ENCODE measurements at places on chromosomes 12 and 14. TPM values are rescaled to one million over a fixed set of nuclear protein-coding genes. Genes with fewer than 3 reads are reported as not detected.

DNA sequence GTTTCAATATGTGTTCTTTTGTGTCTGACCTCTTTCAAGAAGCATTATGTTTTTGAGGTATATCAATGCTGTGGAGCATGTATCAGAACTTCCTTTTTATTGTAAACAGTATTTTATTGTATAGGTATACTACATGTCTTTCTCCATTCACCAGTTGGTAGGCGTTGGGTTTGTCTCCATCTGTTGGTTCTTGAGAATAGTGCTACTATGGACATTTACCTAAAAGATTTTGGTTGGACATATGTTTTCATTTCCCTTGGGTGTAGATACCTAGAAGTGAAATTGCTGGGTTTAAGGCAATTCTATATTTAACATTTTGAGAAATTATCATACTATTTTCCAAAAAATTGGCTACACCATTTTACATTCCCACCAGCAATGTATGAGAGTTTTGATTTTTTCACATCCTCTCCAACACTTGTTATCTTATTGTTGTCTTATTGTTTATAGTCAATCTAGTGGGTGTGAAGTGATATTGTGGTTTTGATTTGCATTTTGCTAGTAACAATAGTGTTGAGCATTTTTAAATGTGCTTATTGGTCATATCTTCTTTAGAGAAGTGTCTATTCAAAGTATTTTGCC, 409.2 kb downstream of the IPO8 start:
- no peak for DNase-seq

DNA sequence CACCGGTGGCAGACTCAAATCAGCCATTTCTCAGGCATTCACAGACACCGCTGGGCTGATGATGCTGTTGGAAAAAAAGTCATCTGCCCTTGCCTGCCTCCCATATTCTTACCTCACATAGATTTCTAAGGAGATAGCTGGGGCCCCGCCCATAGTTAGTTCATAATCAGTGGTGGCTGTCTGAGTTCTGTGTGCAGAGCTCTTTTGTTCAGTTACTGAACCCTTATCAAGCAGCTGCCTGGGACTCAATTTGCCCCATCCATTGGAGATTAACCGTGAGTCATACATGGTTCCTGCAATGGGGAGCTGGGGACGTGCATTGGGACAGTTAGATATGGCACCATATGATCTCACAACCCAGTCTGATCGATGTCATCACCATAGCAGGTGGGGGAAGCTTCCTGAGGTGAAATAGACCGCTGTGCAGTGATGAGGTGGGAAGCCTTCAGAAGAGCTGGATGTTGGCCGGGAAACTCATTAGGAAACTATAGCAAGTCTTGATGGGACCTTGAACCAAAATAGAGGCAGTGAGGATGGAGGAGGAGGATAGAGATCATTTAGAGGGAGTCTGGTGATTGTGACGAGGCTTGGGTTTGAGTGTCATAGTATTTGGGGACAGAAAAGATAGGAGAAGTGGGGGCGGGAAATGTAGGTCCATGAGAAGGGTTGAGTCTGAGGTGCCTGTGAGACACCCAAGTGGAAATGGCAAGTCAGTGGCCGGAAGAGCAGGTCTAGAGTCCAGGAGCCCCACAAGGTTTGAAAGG, 147.8 kb downstream of the GCH1 start:
- no peak for DNase-seq

DNA sequence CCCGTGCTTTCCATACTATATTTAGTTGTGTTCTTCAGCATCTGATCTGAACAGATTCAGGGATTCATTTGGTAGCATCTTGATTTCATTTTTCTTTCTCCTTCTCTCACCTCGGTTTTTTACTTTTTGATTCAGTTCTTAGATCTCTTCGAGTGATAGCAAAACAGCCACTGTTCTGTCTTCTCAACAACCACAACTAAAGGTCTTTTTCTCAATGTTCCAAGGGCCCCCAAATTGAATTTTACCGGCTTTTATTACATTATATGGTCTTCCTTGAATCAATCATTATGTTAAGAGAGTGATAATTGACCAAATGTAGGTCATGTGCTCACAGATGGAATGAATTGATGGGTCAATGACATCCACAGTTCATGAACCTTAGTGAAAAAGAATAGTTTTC, 164.5 kb upstream of the LMNTD1 start:
- DNase-seq: no peak

- no peak for DNase-seq
These were observed 70.9 kb downstream of the PRKCH start for GRCh38 chr14:61392297-61392696.

DNA sequence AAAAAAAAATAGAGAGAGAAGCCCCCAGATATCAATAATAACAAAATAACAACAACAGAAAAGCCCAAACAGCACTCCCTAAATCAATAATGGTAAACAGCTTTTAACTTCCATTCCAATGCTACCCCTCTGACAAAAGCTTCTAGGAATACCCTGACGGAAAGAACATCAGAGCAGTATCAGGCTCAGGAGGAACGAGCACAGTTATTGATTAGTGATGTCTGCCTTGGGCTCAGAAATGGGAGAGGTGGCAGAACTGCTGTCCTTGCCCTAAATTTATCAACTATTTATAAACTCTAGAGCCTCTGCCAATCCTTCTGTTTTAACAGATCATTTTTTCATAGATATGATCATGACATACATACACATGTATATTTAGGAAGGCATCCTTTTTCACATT, 41.9 kb downstream of the P2RX4 start:
- no peak for DNase-seq

DNA sequence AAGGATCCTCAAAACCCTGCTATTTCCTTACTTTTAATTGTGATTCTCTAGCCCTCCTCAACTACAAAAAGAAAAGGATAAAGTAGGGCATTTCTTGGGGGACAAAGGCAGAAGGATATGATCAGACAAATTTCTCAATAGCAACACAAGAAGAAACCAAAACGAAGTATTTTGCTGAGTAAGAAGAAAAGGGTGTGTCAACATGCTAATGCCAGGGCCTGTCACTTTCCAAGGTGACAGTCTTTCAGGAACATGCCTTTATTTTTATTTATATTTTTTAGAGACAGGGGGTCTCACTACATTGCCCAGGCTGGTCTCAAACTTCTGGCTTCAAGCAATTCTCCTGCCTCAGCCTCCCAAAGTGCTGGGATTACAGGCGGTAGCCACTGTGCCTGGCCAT, 39.8 kb downstream of the CBX5 start:
- no peak for DNase-seq

DNA sequence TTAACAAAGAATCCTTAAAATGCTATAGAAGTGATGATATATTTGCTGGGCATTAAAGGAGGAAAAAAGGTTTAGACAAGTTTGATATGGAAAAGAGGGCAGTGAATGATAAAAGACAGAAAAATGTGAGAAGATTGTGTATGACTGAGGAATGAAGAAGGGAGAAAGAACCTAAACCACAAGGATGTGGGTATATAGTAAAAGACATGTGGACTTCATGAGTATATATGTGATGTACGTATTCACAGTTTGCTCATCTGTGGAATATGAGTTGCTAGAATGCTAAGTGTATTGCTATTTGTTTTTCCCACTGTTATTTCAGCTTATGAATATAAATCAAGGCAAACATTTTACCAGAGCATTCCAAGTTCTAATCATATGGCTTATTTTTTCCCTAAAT, 2.1 kb upstream of the SLC16A7 start:
- DNase-seq: no peak

INSM2 gene
- total RNA-seq: not detected

DNA sequence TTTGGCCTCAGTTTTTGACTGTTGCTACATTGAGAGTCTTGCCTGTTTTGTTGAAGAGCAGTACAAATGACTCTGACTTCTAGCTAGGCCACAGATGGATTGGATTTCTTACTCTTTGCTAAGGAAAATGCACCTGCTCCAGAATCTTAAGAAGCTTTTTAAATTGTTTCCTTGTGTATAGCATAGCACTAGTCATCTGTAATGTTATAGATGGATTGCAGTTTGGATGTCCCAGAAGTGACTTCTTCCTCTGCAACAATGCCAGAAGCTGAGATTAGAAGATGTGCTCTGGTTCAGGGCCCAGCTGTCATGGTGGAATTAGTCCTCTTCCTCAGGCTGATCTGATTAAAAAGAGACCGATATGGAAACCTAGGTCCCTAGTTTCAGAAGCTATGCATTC, 67.9 kb downstream of the DAAM1 start:
- no peak for DNase-seq

GRCh38 chr12:110780448-110780847, 37.8 kb upstream of the PPP1CC start:
- DNase-seq: no peak

- no peak for DNase-seq
These were observed 21.8 kb upstream of the TRIM9 start for GRCh38 chr14:51116682-51117081.

TMPRSS12 gene
- 0.12 TPM for total RNA-seq

DNA sequence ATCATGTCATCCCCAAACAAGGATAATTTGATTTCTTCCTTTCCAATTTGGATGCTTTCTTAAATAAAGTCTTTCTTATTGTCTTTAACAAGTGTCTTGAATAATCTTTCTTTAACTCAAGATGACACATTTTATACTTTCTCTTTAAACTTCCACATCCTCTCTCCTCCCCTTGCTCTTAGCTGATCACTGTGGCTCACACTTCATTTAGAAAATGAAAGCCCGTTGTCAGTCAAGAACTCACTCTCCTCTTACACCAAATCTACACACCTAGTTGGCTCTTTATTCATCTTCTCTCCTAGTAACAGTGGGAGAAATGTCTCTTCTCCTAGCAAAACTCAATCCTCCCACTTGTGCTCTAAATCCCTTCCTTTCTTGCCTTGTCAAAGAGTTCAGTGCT, 10.4 kb upstream of the RMST start:
- no peak for DNase-seq

DNA sequence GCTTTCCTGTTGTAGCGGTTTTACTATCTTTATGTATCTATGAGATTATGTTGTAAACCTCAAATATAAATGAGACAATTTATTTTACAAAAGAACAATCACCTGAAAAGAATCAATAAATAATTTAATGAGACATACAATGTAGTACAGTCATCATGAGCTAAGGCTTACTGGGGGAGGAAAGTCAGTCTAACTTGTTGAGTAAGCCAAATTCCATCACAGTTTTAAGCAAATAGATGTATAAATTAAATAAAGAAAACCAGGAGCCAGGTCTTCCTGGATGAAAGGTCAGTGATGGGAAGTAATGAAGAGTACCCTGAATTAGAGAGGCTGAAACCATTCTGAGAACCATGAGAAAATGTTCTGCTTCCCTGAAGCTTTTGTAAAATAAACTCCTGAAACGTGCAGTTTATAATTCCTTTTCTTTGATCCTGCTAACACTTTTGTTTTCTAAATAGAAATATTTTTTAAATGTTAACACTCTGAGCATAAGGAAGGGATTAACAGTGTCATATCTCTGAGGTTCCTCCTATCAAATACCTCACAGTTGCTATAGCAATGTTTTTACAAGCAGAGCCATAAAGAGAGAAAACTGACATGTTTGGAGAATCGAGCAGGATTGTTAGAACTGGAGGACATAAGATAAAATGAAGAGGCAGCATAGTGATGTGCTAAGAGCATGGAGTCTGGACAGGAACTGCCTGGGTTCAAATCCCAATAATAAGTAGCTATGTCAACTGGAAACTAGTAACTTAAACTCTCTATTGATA, 444.9 kb upstream of the FOXG1 start:
- no peak for DNase-seq

ADAM20 gene
- total RNA-seq: 0.63 TPM

CIROP gene
- total RNA-seq: not detected

- no peak for DNase-seq
These were observed 77.1 kb downstream of the FGD4 start for GRCh38 chr12:32476446-32476845.

Data from pancreas (tissue), 10 donors.